Naive thymus-derived CD8-positive, alpha-beta T cell (primary cell): ENCODE measurements at places on chromosomes 5 and 9.
A peak's percentile ranks its signal among the peaks of the same experiment; 100 is the strongest.

DNA sequence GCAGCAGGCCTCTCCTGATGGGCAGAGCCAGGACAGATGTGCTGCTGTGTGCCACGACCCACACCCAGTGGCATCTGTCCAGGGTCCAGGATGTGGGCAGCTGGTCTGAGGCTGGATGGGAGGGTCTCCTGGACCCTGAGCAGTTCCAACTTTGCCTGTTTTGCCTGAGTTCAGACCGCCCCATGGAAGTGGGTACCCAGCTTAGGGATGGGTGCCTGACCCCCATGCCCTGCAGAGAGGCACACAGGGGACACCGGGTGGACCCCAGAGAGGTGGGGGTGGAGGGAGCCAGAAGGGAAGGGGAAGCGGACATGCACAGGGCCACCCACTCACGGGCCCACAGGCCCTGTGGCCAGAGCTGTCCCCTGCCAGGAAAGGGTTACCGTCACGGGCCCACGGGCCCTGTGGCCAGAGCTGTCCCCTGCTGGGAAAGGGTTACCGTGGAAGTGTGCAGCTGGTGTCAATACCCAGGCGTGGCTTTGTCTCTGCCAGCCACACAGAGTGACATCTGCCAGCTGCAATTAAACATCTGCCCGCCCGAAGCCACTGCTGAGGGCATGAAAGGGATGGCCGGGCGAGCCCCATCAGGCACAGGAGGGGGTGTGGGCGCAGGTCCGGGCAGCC is 50.0 kb downstream of the NACC2 start:
- no peak for DNase-seq

DNA sequence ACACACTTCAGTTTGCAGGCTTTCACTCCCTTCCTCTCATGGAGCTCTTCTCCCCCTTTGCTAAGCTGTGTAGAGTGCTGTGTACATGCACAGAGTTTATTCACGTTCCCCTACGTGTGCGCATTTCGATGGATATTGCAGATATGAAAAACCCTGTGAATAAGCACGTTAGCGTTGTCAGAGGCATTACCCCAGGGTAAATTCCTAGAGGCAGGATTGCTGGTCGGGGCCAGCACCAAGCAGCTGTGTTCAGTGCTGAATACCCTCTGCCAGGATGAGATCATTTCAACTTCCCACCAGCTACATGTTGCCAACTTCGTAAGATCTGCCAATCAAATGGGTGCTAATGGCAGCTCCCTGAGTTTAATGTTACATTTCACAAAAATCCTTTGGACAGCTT is 172.3 kb upstream of the PPP1R26 start:
- no peak for DNase-seq

DNA sequence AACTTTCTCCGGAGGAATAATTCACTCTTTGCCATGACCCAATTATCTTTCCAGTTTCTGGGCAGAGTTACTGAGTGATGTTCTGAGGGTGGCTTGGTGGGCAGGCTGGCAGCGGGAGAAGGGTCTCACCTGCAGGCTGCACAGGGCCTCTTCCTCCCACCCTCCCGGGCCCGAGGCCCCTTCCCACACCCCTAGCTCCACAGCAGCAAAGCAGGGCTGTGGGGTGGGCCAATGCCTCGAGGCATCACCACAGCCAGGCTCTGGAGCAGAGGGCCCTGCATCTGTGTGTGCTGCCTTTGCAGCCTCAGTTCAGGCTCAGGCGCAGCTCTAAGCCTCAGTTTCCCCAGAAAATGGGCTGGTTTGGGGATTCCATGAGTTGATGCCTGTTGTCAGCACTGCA is 120.2 kb upstream of the FOXD4L5 start:
- no peak for DNase-seq

DNA sequence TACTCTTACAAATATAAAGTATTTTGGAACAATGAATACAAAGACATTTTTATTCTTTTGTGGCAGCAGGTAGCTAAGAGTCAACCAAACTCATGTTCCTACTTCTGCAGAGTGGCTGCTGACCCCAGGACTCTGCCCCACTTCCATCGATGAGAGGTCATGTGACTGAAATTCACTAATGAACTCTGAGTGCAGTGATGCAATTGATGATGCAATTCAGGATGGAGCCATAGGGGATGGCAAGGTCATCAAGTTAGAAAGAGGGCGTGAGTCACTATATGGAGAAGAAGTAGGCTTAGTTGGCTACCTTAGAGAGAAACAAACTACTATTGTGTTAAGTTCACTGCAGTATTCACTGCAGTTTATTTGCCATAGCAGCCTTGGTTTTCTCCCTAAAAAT is 340.4 kb downstream of the CTNND2 start:
- no peak for DNase-seq

- peak; percentile 20 for DNase-seq
Observed at GRCh38 chr9:73152953-73153352, 1.3 kb downstream of the ANXA1 start.

- DNase-seq: no peak
Observed at GRCh38 chr5:76500633-76501393, 97.7 kb downstream of the IQGAP2 start.
